ENCODE measurements at places on chromosomes 6 and 20.

GRCh38 chr6:150196942-150197745 lies 54.3 kb downstream of the PPP1R14C start:
- no peak for DNase-seq

- no peak for DNase-seq
Observed at GRCh38 chr6:132491303-132491702, 21.6 kb downstream of the STX7 start.

- no peak for DNase-seq
Observed at GRCh38 chr6:142551274-142551811, 249.5 kb downstream of the ADGRG6 start.

- DNase-seq, result no peak
Observed at GRCh38 chr6:44663860-44664634, 276.5 kb downstream of the CDC5L start.

- no peak for DNase-seq
Observed at GRCh38 chr6:91130126-91130525, 543.3 kb upstream of the MAP3K7 start.

DNA sequence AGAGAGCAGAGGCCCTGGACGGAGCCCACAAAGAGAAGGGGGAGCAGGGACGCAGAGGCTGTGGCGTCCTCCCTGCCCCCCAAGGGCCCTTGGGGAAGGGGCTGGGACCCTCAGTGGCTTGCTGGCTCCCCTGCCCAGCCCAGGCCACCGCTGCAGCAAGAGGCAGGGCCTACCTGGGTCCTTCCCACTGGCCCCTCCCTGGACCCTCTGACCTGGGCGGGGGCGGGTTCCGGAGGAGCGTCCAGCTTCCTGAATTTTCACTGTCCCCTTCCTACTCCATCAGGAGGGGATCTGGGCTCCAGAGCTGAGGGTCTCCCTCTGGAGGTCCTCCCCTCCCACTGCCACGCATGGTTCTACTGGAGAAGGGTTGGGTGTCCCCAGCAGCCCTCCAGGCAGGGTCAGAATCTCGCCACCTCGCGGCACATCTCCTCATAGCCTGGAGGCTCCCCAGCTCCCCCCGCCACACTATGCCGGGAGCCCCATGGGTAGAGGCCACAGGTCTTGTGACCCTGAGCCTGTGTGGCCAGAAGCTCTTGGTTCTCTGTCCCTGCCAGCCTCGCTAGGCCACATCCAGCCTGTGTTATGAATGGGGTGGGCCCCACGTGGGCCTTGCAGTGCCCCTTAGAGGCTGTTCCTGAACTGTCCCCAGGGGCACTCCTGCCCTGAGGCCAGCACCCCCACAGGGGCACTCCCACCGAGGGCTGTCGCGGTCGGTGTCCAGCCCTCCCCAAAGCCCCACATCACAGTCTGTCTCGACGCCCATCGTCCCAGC lies 1.0 kb upstream of the SOX18 start:
- DNase-seq, result no peak

DNA sequence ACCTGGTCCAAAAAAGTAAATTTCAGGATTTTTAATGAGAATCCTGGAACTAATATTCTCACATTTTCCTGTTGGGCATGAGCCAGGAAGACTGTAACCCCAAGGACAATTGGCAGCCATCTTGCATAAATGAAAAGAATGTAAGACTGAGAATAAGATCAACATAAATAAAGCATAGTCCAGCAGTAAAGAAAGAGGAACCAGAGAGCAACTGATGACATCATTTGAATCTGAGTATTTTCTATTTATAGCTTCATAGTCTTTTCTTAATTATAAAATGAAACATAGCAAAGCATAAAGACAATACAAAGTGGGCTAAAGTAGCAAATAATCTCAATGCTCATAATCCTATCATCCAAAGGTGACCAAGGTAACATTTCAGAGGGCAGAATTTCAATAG lies 26.6 kb upstream of the FBXL4 start:
- DNase-seq, result no peak

- peak; percentile 37 for DNase-seq
Observed at GRCh38 chr6:144049386-144049785, 41.3 kb upstream of the PLAGL1 start.

GRCh38 chr6:123053602-123054225 lies 57.7 kb downstream of the CLVS2 start:
- DNase-seq, result no peak

GRCh38 chr6:20365456-20365855 lies 36.2 kb upstream of the E2F3 start:
- DNase-seq, result no peak

- no peak for DNase-seq
Observed at GRCh38 chr20:56805313-56805712, 176.2 kb downstream of the TFAP2C start.

GRCh38 chr6:88141561-88142296 lies 24.4 kb downstream of the CNR1 start:
- no peak for DNase-seq

GRCh38 chr20:59356662-59357165 lies 56.3 kb downstream of the EDN3 start:
- DNase-seq, result no peak

- DNase-seq, result no peak
Observed at GRCh38 chr20:52624281-52624680, 347.9 kb upstream of the TSHZ2 start.

DNA sequence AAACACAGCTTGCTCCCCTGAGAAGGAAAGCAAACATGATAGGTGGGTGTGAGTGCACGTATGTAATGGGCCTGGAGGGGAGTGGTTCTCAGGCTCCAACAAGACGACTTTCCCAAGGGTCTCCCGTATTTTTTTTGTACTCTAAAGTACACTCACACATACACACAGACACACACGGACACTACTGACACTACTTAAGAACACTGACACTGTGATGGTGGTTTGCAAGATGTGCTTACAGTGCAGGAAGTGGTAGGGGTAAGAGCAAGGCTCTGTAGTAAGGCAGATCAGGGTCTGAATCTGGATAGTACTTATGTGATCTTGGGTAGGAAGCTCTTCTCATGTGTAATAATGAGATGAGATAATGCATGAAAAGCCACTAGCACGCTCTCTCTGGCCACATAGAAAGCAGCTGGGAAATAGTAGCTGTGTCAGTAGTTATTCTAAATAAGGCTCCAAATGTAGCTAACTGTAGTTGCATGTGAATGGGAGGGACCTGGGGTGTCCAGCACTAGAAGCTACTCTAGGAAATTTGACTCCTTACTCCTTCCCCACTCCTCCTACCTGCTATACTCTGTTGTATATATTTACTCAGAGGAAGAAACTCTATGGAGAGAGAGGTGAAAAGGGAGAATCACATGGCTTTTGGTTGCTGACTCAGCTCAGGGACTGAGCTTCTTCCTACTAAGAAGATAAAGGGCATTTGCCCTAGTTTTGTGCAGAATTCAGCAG lies 8.4 kb upstream of the ZBTB24 start:
- no peak for DNase-seq

GRCh38 chr6:130513770-130514169 lies 148.0 kb downstream of the TMEM200A start:
- no peak for DNase-seq

DNA sequence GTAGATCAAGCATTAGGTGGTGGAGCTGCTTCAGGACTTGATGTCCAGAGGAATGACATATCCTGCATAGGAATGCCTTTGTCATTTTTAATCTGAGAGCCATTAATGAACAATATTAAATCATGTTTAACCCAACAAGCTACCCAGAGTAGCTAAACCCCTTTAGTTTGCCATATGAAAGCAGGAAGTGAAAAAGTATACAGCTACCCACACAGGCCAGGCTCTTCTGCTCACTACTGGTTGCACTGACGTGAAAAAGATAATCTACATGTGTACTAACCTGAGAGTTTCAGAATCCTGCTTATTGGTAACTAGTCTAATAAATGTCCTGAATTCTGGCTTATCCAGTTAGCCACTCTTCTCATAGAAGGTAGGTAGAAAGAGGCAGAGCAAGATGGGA lies 19.9 kb downstream of the GLYATL3 start:
- no peak for DNase-seq

DNA sequence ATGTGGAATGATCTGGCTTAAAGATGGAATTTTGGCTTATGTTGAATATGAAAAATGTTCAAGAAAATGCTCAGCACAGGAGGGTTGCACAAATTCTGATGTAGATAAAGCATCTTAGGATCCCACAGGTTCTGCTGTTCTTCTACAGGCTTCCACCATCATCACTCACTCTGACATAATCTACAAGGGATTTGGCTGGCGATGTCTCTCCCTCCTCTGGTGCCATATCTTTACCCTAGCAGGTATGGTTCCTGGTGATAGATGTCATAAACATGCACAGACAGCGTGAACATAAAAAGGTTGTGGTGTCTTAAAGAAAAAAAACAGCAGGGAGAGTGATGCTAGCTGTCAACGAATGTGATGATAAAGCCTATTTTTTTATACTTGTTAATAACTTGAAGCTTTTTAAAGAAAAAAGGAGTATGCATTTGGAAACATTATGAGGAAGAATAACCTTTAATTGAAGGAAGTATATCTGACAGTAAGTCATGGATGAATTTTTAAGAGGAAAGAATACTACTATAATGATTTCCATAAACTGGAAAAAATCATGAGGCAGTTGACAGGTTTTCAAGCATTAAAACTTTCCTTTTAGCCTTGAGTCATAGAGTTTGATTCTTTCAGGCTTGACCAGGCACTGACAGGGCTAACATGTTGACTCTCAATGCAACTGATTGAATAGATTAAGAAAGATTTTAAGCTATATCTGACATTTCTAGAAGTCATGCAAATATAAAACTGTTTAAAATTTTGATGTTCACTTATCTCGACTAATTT lies 50.1 kb downstream of the OGFRL1 start:
- DNase-seq, result no peak

GRCh38 chr20:48818481-48818987 lies 9.3 kb downstream of the PREX1 start:
- no peak for DNase-seq
